ENCODE measurements at places on chromosomes 4 and X.
A peak's percentile ranks its signal among the peaks of the same experiment; 100 is the strongest.

GRCh38 chrX:662126-662525 is 31.5 kb downstream of the SHOX start:
- no peak for DNase-seq

DNA sequence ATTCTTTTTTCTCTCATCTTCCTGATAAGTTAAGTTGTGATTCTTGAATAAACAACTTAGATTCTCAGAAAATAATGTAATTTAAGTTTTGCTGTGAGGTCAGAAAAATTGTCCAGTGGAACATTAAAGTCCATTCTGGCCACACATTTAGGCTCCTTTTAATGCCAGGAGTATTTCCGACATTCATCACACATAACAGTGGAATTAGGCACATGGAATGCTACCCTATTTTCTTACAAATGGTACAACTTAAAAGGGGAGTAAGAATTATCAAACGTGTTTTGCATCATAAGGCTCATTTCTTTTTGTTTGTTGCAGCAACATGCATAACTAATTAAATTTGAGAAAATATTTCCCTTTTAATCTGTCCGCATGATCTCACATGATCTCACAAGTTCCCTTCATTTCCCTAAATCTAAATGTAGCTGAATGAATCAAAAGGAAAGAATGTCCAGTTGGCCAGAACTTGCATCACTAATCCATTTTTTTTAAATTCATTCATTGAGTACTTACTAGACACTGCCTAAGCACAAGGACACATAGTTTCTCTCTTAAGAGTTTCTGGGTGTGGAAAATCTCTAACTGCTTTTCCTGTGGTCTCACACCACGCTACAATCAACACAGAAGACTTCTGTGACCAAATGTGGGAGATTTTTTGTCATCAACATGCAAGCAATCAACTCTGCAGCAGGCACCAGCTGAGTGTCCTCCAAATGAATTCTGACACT is 22.0 kb downstream of the SPARCL1 start:
- no peak for DNase-seq

- DNase-seq = no peak
These were observed 25.4 kb upstream of the NMU start for GRCh38 chr4:55661398-55662056.

GRCh38 chrX:134373736-134374135 is 86.2 kb upstream of the HPRT1 start:
- no peak for DNase-seq

DNA sequence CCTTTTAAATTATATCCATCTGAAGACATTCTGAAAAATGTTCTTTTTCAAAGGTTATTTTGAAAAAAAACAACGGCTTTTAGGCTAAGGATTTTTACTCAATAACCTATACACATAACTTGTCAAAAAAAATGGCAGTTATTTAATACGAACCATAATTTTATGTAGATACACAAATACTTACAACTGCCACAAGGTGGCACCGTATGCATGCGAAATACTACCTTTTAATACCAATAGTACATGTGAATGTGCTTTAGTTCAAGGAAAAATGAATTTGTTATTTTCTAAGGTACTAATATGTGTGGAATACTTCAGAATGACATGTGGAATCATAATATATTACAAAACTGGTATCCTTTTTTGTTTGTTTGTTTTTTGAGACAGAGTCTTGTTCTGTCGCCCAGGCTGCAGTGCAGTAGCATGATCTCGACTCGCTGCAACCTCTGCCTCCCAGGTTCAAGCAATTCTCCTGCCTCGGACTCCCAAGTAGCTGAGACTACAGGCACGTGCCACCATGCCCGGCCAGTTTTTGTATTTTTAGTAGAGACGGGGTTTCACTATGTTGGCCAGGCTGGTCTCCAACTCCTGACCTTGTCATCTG is 4.6 kb upstream of the MAD2L1 start:
- peak; percentile 7 for DNase-seq

DNA sequence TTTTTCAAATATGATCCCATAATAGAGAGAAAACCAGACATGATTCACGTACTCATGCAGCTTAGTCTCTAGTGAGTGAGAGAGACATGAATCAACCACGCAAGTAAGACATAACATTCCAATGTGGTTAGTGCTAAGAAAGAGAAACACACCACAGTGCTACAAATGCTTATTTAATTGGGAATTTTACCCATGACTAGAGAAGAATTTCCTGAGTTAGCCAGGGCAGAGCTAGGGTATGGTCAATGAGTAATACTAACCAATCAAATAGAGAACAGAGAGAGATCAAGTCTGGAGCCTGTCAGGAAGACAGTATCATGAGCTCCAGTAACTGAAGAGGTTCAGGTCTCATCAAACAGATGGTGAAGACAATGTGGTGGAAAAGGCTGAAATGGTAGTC is 495.2 kb downstream of the PDGFC start:
- DNase-seq = no peak

- DNase-seq = no peak
These were observed 17.1 kb upstream of the PRRG1 start for GRCh38 chrX:37332055-37332454.

- DNase-seq = no peak
These were observed 58.1 kb downstream of the ADGRG2 start for GRCh38 chrX:19064175-19064574.

DNA sequence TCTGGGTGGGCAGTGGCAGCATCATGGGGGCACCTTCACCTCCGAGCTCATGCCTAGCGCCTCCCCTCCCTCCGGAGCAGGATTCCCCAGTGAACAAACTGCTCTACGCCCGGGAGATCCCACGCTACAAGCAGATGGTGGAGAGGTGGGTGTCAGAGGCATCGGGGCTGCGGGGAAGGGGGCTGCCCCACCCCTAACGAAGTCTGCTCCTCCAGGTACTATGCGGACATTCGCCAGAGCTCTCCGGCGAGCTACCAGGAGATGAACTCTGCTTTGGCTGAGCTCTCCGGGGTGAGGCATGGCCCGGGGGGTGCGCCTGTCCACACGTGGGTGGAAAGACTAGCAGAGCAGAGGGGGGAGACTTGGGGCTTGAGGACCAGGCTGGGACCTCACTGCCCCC is 2.7 kb upstream of the SRPK3 start:
- DNase-seq = no peak

DNA sequence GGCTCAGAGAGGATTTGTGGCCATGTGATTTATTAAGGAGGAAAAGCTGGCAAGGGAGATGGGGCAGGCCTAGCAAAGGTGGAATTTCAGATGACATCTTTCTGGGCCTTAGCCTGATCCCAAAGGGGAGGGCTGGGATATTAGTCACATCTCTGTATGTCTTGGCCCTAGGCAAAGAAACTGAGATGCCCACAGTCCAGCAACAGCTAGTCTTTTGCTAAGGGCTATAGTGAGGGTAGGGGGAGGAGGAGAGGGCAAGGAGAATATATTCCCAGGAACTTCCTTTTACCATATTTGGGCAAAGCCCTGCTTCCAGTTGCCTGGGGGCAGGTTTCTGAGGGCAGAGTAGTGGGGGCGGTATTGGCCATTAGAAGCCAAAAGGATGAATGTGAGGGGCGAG is 209.8 kb upstream of the NR3C2 start:
- DNase-seq = no peak

DNA sequence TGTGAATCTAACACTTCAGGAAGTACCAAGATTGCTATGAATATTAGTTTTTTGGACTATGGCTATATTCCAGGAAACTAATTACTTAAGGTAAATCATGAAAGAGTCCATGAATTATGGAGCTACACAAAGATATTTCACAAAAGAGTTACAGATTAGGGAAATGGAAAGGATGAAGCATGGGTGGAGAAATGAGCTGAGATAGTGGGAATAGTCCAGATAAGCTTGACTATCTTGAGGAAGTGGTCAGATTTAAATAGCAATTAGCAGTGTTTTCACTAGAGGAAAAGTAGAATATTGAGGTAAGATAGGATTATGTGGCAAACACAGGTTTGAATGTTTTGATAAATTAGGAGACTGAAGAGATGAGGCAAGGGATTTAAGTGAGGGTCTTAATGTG is 42.1 kb upstream of the C1GALT1C1 start:
- DNase-seq = no peak

DNA sequence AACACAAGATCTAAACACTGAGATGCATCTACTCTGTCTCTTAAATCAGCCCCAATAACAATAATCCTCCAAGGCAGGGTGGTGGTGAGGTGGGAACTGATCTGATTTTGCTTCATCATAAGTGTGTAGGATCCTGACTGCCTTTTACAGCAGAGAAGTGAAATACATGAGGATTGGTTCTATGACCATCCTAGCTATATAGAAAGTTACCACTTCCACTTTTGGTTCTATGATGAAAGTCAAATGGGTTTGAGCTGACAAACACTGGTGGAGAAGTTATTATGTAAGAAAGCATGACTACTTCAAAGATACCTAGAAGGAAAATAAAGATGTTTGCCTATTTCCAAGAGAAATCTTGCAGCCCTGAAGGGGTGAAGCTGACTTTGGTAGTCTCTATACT is 181.6 kb downstream of the NKX6-1 start:
- DNase-seq = no peak

DNA sequence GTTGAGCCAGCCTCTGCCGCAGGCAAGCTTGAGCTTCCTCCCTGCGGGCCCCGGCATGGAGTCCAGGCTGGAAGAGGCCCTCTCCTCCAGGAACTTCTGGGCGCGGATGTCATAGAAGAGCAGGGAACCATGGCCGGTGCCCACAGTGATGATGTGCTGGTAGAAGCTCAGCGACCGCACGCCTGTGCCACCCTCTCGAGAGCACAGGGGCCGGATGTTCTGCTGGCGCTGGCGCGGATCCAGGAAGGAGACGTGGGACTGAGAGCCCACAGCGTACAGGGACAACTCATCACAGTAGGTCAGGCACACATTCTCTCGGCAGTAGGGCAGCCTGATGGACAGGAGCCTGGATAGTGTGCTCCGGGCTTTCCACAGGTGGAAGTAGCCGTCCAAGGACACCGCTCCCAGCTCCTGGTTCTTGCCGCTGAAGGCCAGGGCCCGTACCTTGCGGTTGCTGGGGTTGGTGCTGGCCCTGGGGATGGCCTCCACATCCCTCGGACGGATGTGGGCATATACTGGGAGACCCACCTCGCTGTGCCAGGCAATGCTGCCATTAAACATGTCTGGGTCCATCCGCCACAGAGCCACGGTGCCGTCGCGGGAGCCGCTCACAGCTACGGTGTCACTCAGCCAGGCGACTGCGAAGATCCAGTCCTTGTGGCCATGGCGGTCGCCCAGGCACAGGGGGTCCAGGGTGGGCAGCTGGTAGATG is 1.2 kb downstream of the DCAF12L2 start:
- no peak for DNase-seq

- no peak for DNase-seq
These were observed 115.0 kb downstream of the AGTR2 start for GRCh38 chrX:116285501-116285900.

DNA sequence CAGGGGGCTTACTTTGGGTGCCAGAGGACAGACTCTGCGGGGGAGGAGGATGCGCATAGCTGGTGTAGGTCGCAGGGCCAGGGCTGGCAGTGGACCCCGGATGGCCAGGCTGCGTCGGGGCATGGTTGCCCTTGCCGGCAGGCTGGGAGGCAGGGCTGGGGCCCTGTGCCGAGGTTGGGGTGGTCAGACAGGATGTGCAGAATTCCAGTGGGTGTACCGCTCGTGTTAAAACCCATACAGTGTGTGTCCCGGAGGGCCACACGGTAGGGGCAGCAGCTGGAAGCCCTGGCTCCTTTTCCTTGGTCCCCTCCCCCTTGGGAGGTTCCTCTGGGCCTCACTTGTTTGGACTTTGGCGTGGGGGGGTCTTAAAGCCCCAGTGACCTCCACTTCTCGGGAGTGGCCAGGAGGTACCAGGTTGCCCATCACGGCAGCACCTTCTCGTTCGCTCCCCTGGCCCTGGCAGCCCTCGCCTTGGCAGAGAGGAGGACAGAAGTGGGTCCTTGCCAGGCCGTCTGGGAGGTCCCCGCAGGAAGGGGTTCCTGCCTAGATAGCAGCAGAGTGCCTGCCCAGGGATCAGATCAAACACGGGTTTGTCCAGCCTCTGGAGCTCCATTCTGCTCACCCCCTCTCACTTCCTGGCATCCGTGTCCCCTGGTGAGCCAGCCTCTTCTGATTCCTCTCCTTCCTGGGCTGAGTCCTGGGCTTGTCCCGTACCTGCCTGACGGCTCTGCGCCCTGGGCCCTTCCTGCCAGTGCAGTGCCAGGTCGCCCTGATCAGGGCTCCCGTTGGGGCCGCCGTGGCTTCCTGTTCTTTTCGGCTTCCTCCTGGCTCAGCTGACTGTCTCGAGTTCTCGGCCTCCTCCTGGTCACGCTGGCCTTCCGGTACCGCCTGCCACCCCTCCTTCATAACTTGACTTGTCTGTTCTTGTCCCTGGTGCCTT is 56.7 kb upstream of the HGFAC start:
- no peak for DNase-seq

DNA sequence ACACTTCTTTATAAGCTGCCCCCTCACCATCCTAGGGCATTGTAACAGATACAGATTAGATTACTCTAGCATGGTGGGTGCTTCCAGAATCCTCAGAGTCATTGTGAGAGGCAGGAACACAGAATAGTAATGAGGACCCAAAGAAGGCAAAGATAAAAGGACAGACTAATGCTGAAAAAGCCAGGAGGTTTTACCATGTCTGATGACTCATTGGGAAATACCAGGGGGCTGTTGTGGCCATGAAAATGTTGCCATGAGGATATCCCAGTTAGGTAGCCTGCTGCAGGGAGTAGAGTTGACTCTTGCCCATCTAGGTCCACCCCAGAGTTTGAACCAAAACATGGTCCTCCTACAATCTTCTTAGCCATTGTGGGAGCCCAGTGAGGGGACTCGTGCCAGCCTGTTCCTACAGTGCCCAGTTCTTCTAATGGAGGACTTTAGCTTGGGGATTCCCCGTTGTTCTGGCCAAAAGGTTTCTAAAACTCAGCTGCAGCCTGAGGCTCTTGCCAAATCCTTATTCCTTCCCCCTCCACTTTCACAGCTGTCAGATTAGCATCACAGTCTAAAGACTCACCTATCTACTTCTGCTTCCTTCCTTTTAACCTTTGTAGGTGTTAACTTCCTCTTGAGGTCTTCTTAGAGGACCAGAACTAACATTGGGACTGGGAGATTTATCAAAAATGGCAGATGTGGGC is 586.0 kb upstream of the AADAT start:
- no peak for DNase-seq

GRCh38 chr4:77367638-77368037 is 210.6 kb downstream of the CCNG2 start:
- no peak for DNase-seq

- no peak for DNase-seq
These were observed 81.6 kb downstream of the DTHD1 start for GRCh38 chr4:36363024-36363423.

- no peak for DNase-seq
These were observed 4.1 kb downstream of the KDR start for GRCh38 chr4:55121246-55121645.

GRCh38 chrX:42519666-42520231 is 258.2 kb downstream of the PPP1R2C start:
- no peak for DNase-seq

Data from activated gamma-delta T cell treated with anti-CD3 and anti-CD28 coated beads, Interleukin-2, amount 50 U/mL, for 16 hours (primary cell).